ENCODE measurements at places on chromosomes 5 and 9.
A peak's percentile ranks its signal among the peaks of the same experiment; 100 is the strongest.

- no peak overlapping the region for H3K4me3 ChIP-seq
- H3K4me1 ChIP-seq = peaks cover 60% of the 10 kb centered on the region
- peaks cover 34% of the 10 kb centered on the region for H3K27me3 ChIP-seq
- H3K36me3 ChIP-seq = peaks cover 39% of the 10 kb centered on the region
- peak overlapping the region; percentile 71 for H3K27ac ChIP-seq
Observed at GRCh38 chr9:130894546-130894945, 2.1 kb downstream of the QRFP start.

- peaks cover 60% of the 10 kb centered on the region for H3K4me1 ChIP-seq
- no peaks in the 10 kb centered on the region for H3K36me3 ChIP-seq
- no peak for DNase-seq
- no peak overlapping the region for H3K4me3 ChIP-seq
Observed at GRCh38 chr9:104858271-104858670, 69.7 kb downstream of the ABCA1 start.

DNA sequence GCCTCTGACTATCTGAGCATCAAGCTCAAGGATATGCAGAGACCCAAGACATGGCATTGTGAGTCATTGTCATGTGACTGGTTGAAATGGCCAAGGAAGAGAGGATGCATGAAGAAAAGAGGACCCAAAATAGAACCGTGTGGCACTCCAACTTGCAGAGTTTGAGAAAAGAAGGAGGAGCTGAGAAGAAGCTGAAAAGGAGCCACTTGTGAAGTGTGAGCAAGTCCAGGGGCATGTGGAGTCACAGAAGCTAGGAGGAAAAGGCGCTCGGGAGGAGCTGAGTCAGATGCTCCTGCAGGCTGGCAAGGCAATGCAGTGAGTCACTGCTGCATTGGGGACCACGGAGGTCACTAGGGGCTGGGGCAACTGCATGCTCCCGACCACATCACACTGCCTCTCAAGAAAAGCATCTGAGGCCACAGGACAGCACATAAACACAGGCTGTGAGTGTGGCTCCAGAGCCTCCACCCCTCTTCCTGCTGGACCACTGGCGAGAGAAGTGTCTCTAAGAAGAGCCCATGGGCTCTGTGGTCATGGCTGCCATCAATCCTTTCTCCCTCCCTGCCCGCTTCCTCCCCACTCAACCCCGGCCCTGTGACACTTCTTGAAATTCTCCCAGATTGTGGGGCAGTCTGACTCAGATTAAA, 197.6 kb downstream of the DRD1 start:
- H3K4me1 ChIP-seq = no peaks in the 10 kb centered on the region
- DNase-seq = no peak
- H3K36me3 ChIP-seq = no peaks in the 10 kb centered on the region
- no peaks in the 10 kb centered on the region for H3K27me3 ChIP-seq
- H3K27ac ChIP-seq = no peak overlapping the region

- H3K4me3 ChIP-seq = no peak overlapping the region
- no peak for DNase-seq
- no peaks in the 10 kb centered on the region for H3K4me1 ChIP-seq
- no peaks in the 10 kb centered on the region for H3K36me3 ChIP-seq
- no peak overlapping the region for H3K27ac ChIP-seq
- no peaks in the 10 kb centered on the region for H3K27me3 ChIP-seq
Observed at GRCh38 chr9:111118256-111118948, 80.1 kb upstream of the LPAR1 start.

- no peaks in the 10 kb centered on the region for H3K27me3 ChIP-seq
- no peak for DNase-seq
- no peaks in the 10 kb centered on the region for H3K36me3 ChIP-seq
Observed at GRCh38 chr9:132002643-132003318, 76.9 kb downstream of the MED27 start.

DNA sequence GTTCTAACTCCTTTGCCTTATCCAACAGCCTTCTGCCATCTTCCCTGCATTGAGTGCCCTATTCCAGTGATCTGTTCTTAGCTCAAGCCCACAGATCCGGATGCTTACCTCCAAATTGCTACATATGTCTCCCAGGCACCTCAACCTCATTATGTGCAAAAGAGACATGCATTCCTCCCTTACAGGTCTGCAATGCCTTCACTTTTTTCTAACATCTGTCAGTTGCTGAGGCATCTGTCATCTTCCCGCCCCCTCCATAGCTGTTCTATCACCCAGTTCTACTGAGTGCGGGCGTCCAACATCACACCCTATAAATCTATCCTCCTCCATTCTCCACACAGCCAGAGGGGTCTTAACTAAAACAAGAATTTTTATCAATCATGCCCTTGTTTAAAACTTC, 20.1 kb downstream of the NMRK1 start:
- no peak for DNase-seq
- no peaks in the 10 kb centered on the region for H3K36me3 ChIP-seq
- H3K27ac ChIP-seq = no peak overlapping the region
- no peaks in the 10 kb centered on the region for H3K27me3 ChIP-seq
- no peaks in the 10 kb centered on the region for H3K4me1 ChIP-seq
- no peak overlapping the region for H3K4me3 ChIP-seq

DNA sequence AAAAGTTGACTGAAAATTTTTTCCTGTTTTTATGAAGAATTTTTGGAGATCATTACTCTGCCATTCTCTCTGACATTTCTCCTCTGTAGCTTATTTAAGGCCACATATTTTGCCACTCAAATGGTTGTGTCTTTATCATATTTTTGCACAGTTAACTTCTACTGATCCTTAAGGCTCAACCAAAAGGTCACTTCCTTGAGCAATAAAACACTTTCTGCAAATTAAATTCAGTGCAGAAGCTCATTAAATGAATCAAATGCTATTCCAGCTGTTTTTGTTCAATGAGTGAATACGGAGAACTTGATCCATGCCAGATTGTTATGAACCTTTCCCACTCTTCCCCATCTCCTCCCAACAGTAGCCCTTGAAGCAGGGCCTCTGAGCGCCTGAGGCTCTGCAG, 93.8 kb upstream of the EPB41L4A start:
- H3K27ac ChIP-seq = no peak overlapping the region
- no peaks in the 10 kb centered on the region for H3K4me1 ChIP-seq
- no peak for DNase-seq
- no peaks in the 10 kb centered on the region for H3K36me3 ChIP-seq
- no peaks in the 10 kb centered on the region for H3K27me3 ChIP-seq

DNA sequence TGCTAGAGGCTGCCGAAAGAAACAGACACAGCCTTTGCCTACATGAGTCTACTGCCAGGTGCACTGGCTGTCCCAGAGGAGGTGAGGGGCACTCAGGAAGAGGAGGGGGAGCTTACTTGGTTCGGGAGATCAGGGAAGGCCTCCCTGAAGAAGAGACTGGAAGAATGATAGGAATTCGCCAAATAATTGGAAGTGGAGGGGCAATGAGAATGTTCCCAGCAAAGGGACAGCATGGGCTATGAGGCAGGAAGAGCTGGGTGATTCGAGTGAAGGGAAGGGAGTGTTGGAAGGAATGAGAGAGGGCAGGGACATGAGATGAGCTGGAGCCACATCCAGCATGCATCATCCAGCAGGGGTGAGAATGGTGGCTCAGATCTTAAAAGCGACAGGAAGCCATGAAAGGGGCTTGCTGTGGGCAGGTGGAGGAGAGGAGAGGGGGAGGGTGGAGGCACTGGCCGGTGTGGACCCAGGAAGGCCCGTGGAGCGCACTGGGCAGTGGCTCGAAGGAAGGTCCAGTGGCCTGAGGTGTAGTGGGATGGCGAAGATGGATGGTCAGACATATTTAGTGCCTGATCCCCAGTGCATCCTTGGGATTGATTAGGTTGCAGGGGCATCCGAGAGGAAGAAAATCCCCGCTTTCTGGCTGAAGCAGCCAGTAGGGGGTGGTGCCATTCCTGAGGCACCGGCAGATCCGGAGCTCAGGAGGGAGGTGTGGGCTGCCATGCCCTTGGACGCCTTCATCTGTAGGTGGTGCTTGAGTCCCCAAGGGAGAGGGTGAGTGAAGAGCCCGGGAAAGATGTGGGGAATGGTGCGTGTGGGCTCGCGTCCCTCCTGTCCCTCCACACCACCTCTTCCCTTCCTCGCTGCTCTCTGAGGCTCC, 53.5 kb upstream of the GARNL3 start:
- H3K4me3 ChIP-seq = no peak overlapping the region
- no peaks in the 10 kb centered on the region for H3K4me1 ChIP-seq
- H3K27ac ChIP-seq = no peak overlapping the region
- no peaks in the 10 kb centered on the region for H3K36me3 ChIP-seq
- H3K27me3 ChIP-seq = no peaks in the 10 kb centered on the region

DNA sequence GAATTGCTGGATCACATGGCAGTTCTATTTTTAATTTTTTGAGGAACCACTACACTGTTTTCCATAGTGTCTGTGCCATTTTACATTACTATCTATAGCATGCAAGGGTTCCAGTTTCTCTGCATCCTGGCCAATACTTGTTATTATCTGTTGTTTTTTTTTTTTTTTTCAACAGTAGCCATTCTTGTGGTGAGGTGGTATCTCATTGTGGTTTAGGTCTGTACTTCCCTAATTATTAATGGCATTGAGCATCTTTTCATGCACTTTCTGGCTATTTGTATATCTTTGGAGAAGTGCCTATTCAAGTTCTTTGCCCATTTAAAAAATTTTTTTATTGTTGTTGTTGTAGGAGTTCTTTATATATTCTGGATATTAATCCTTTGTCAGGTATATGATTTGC, 97.7 kb downstream of the GDNF start:
- no peak overlapping the region for H3K27ac ChIP-seq
- DNase-seq = no peak
- no peaks in the 10 kb centered on the region for H3K27me3 ChIP-seq
- peaks cover 28% of the 10 kb centered on the region for H3K36me3 ChIP-seq
- no peak overlapping the region for H3K4me3 ChIP-seq

DNA sequence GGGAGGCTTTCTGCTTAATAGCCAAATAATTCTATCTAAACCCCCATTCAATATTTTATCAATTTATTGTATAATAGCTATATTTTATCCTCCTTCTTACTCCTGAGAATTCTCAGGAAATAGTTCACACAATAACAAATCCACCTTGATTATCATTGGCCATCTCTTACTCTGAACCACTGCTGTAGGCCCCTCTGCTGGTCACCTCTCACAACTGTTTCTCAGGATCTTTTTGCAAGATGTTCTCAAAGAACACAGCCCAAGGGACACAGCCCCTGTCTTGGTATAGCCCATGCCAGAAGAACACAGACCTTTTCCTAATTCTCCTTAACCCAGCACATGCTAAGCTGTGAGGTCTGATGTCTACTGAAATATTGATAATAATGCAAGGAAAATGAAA, 74.9 kb upstream of the HTR4 start:
- no peaks in the 10 kb centered on the region for H3K27me3 ChIP-seq
- no peaks in the 10 kb centered on the region for H3K36me3 ChIP-seq
- DNase-seq = no peak
- H3K4me3 ChIP-seq = no peak overlapping the region
- peaks cover 23% of the 10 kb centered on the region for H3K4me1 ChIP-seq

- peaks cover 17% of the 10 kb centered on the region for H3K4me1 ChIP-seq
- no peak overlapping the region for H3K4me3 ChIP-seq
- H3K27ac ChIP-seq = peak overlapping the region; percentile 78
- no peak for DNase-seq
- no peaks in the 10 kb centered on the region for H3K36me3 ChIP-seq
Observed at GRCh38 chr5:9466697-9467096, 79.2 kb downstream of the SEMA5A start.

DNA sequence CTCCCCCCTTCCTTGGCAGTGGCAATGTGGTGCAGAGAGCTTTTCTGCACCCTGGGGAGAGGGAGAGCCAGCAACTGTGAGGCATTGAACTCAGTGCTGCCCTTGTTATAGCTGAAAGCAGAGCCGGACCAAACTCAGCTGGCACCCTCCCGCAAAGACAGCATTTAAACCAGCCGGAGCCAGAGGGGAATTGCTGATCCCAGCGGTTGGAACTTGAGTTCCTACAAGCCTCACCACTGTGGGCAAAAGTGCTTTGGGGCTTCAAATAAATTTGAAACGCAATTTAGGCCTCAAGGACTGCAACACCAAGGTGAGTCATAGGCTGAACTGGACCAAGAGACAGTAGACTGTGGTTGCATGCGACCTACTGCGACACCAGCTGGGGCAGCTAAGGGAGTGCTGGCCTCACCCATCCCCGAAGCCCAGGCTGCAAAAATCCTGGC, 207.6 kb upstream of the CDKN2B start:
- H3K4me1 ChIP-seq = no peaks in the 10 kb centered on the region
- no peaks in the 10 kb centered on the region for H3K27me3 ChIP-seq
- H3K4me3 ChIP-seq = no peak overlapping the region
- DNase-seq = no peak

GRCh38 chr5:172749881-172750633, 20.9 kb downstream of the DUSP1 start:
- H3K36me3 ChIP-seq = no peaks in the 10 kb centered on the region
- H3K4me1 ChIP-seq = peaks cover 15% of the 10 kb centered on the region

- H3K27me3 ChIP-seq = no peaks in the 10 kb centered on the region
- H3K4me1 ChIP-seq = no peaks in the 10 kb centered on the region
- DNase-seq = no peak
- no peak overlapping the region for H3K4me3 ChIP-seq
- no peak overlapping the region for H3K27ac ChIP-seq
Observed at GRCh38 chr5:76143884-76144283, 60.7 kb downstream of the SV2C start.

DNA sequence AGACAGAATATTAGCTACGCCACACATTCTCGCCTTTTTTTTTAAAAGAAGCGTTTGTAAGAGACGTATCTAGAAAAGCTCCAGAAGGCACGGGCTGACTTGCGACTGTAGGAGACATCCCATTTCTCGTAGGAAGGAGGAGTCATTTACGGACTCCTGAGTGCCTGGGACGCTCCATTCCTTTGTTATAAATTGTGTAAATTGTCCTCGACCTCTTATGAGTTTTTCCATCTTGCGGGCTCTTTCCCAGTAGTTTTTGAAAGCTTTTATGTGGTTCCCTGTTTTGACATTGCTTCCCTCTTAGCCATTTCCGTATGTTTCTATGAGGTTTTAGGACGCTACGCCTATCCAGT, 1.0 kb downstream of the RABL6 start:
- DNase-seq = no peak
- peak overlapping the region; percentile 86 for H3K27ac ChIP-seq
- no peaks in the 10 kb centered on the region for H3K27me3 ChIP-seq
- H3K4me3 ChIP-seq = peak overlapping the region; percentile 88

- no peaks in the 10 kb centered on the region for H3K27me3 ChIP-seq
- no peak overlapping the region for H3K27ac ChIP-seq
- no peak overlapping the region for H3K4me3 ChIP-seq
- no peak for DNase-seq
Observed at GRCh38 chr9:127172066-127172707, 49.8 kb upstream of the ANGPTL2 start.

DNA sequence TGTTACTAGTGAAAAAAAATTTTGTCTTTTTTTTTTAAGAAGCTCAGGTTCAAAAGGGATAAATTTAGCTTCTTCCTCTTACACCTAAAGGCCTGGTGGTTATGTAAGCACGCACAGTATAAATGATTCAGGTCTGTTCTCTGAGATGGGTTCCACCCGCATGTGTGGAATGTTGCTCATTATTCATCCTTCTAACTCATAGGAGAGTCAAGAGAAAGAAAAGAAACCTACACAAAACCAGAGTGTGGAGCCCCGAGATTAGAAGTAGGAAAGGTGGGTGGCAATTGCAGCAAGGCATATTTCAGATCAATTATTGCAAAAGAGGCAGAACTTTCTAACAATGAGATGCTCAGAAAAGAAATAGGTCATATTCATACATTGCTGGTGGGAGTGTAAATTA, 13.5 kb downstream of the PLAC8L1 start:
- H3K27me3 ChIP-seq = no peaks in the 10 kb centered on the region
- no peaks in the 10 kb centered on the region for H3K4me1 ChIP-seq
- no peaks in the 10 kb centered on the region for H3K36me3 ChIP-seq
- H3K4me3 ChIP-seq = no peak overlapping the region

GRCh38 chr5:127055880-127056653, 17.2 kb downstream of the C5orf63 start:
- no peaks in the 10 kb centered on the region for H3K4me1 ChIP-seq
- no peak overlapping the region for H3K27ac ChIP-seq
- no peaks in the 10 kb centered on the region for H3K27me3 ChIP-seq
- no peaks in the 10 kb centered on the region for H3K36me3 ChIP-seq
- no peak for DNase-seq
